ENCODE measurements at places on chromosomes 1 and 21.

DNA sequence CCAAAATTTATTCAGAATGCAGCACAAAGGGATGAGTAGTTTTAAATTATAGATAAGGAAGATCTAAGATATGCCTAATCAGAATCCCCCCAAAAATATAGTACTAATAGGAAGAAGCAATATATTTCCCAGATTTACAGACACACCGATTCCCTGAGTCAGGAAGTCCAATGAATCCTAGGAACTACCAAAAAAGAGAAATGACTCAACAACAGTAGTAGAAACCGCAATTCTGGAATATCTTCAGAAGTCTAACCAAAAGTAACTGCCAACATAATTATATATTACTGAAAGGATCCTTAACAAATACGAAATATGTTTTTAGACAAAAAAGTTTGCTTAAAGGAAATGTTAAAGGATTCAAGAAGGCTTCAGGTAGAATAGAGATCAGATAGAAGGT, 10.3 kb downstream of the AHCTF1 start:
- H3K27ac ChIP-seq = no peak overlapping the region
- no peak overlapping the region for H3K4me3 ChIP-seq
- H3K4me1 ChIP-seq = no peaks in the 10 kb centered on the region
- no peaks in the 10 kb centered on the region for H3K36me3 ChIP-seq
- no peak for DNase-seq

GRCh38 chr1:202063093-202063492, 52.7 kb downstream of the ELF3 start:
- no peak overlapping the region for H3K27ac ChIP-seq
- H3K27me3 ChIP-seq = no peaks in the 10 kb centered on the region
- no peak for DNase-seq
- H3K4me3 ChIP-seq = no peak overlapping the region

DNA sequence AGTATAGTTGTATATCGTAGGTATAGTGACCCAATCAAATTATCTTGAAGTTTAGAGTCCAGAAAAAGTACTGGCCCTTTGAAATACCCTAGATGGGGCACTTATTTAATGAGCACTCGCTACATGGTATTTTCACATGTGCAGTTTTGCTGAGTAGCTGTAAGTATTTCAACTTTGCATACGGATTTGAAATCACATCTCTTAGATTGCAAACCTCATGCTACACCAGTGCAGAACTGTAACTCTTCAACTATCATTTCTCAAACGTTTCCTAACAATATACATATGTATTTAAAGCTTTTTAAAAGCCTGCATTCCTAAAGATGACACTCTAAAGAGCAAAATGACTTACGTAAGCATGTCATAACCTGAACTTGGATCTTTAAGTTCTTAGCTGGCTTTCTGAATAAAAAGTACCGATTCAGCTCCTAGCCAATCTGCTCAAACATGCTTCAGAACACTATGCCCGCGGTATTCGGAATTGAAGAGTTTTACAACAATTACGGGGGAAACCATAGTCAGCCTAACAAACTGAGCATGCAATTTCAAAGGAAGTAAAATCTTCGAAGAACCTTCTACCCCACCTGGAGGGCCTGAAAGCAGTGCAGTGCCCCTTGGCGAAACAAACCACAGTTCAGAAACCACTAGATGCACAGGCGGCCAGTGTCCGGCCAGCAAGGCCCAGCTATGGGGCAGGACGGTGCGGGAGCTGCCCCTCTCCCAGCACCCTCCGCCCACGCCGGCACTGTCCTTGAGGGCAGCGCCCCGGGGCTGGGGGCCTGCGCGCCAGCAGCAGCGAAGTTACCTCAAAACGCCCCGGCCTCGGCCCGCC, 863 bp downstream of the FH start:
- no peaks in the 10 kb centered on the region for H3K4me1 ChIP-seq
- peak overlapping the region; percentile 36 for H3K4me3 ChIP-seq

DNA sequence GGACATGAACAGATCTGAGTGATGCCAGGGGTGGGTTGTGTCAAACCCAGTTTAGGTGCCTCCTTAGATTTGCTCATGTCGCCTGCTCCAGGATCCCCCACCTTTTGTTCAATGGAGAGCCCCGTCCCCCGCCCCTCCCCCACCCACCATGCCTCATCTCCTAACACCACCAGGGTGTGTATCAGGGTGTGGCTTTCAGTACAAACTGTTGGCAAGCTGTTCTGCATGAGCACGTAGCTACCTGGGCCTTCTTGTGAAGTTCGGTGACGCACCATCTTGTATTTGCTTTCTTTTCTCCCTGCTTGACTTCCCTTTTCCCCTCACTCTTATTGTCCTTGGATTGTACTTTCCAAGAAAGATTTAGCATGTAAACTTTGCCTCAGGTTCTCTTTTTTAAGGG, 94.8 kb downstream of the EBNA1BP2 start:
- H3K27me3 ChIP-seq = no peaks in the 10 kb centered on the region
- no peak overlapping the region for H3K4me3 ChIP-seq
- no peak overlapping the region for H3K27ac ChIP-seq
- no peaks in the 10 kb centered on the region for H3K4me1 ChIP-seq

GRCh38 chr21:25396135-25396711, 211.1 kb downstream of the MRPL39 start:
- H3K27me3 ChIP-seq = no peaks in the 10 kb centered on the region
- no peak overlapping the region for H3K27ac ChIP-seq
- H3K4me3 ChIP-seq = no peak overlapping the region

DNA sequence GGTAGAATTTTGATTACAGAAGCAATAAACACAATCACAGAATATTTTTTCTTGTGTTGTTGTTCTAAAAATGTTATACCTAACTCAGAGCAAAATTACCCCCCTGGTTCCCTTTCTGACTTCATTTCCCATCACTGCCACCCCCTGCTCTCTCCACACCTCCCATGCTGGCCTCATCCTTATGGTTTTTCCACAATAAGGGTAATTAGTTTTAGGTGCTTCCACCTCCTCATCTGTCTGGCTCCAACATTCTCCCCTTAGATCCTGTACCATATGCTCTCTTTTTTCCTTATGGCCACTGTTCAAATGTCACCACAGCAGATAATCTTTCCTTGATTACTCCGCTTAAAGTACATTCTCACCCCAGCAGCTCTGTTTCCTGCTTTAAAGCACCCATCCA, 2208.6 kb downstream of the MRPL39 start:
- H3K4me1 ChIP-seq = no peaks in the 10 kb centered on the region
- H3K27ac ChIP-seq = no peak overlapping the region

GRCh38 chr21:26425576-26425975, 147.5 kb downstream of the CYYR1 start:
- H3K4me1 ChIP-seq = no peaks in the 10 kb centered on the region
- DNase-seq = no peak
- H3K27ac ChIP-seq = no peak overlapping the region
- H3K27me3 ChIP-seq = no peaks in the 10 kb centered on the region
- H3K4me3 ChIP-seq = no peak overlapping the region

GRCh38 chr1:213761845-213762407, 225.8 kb upstream of the PROX1 start:
- H3K4me1 ChIP-seq = peaks cover 3% of the 10 kb centered on the region
- H3K36me3 ChIP-seq = no peaks in the 10 kb centered on the region
- DNase-seq = no peak
- no peak overlapping the region for H3K27ac ChIP-seq

- no peaks in the 10 kb centered on the region for H3K27me3 ChIP-seq
- H3K36me3 ChIP-seq = peaks cover 16% of the 10 kb centered on the region
- peaks cover 39% of the 10 kb centered on the region for H3K4me1 ChIP-seq
- no peak overlapping the region for H3K27ac ChIP-seq
- no peak for DNase-seq
- H3K4me3 ChIP-seq = no peak overlapping the region
Observed at GRCh38 chr1:6359216-6360116, 34.1 kb downstream of the ACOT7 start.

- no peaks in the 10 kb centered on the region for H3K36me3 ChIP-seq
- no peak overlapping the region for H3K27ac ChIP-seq
- H3K4me3 ChIP-seq = no peak overlapping the region
- H3K4me1 ChIP-seq = no peaks in the 10 kb centered on the region
- no peak for DNase-seq
Observed at GRCh38 chr1:2862814-2863647, 61.5 kb upstream of the TTC34 start.

DNA sequence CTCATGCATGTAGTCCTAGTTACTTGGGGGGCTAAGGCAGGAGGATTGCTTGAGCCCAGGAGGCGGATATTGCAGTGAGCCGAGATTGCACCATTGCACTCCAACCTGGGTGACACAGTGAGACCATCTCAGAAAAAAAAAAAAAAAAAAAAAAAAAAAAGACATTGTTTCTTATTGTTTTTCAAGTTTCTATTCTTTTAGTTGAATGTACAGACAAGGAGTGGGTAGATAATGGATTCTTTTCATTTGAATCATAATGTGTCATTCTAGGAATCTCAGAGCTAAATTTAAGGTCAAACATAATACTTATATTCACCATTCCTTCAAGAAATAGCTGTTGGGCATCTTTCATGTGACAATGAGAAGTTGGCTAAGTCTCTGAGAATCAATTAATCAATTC, 157.0 kb upstream of the C21orf91 start:
- H3K27me3 ChIP-seq = no peaks in the 10 kb centered on the region
- H3K4me1 ChIP-seq = no peaks in the 10 kb centered on the region
- DNase-seq = no peak
- no peaks in the 10 kb centered on the region for H3K36me3 ChIP-seq
- no peak overlapping the region for H3K4me3 ChIP-seq
- H3K27ac ChIP-seq = no peak overlapping the region

DNA sequence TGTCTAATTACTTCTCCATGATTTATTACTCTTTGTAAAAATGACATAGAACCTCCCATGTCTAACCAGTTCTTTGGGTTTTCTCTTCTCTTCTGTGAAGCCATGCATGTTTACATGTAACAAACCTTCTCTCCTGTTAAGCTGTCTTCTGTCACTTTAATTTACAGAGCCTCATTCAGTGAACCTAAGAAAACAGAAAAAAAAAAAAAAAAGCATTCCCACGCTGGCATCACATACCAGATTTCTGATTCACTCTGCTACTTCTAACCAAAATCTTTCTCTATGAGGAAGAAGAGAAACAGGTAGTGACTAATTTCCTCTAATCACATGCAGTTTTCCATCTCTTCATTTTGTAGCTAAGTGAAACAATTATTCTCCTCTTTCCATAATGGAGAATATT, 141.4 kb upstream of the CXADR start:
- H3K36me3 ChIP-seq = no peaks in the 10 kb centered on the region
- no peak for DNase-seq
- H3K27ac ChIP-seq = no peak overlapping the region

DNA sequence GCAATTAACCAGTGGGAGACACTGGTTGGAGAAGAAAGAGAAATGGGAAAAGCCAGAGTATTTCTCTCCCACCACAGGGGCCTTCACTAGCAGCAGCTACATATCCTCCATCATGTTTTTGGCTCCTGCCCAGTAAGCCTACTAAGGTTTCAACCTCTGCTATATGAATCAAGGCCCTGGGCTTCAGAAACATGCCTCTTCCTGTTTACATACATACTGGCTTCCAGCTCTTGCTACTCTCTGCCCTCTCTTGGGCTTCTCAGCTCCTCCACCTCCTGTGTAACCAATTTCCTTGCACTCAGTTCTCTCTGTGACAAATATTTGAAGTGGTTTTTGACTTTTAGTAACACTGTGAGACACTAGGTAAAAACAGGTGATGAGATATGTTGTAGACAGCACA, 80.8 kb downstream of the LRRC7 start:
- no peak for DNase-seq
- H3K27ac ChIP-seq = no peak overlapping the region
- H3K36me3 ChIP-seq = no peaks in the 10 kb centered on the region
- no peak overlapping the region for H3K4me3 ChIP-seq

DNA sequence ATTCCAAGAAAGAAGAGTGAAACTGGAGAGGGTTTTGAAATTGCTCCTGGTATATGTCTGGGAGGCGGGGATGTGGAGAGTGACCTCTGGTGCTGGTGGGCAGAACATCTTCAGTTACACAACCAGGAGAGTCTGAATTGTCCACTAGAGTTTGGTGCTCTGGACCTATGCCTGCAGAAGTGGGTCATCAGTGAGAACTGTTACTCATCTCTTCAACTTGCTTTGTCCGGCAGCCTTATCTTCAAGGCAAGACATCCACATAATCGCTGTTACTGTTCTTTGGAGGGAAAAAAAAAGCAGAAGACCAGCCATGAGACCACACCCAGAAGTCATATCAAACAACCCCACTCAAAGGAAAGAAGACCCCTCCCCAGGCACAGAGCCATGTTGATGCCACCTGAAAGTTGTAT, 14.9 kb downstream of the SH2D1B start:
- no peaks in the 10 kb centered on the region for H3K27me3 ChIP-seq
- no peaks in the 10 kb centered on the region for H3K36me3 ChIP-seq
- H3K4me1 ChIP-seq = no peaks in the 10 kb centered on the region
- H3K27ac ChIP-seq = no peak overlapping the region
- DNase-seq = no peak
- no peak overlapping the region for H3K4me3 ChIP-seq

DNA sequence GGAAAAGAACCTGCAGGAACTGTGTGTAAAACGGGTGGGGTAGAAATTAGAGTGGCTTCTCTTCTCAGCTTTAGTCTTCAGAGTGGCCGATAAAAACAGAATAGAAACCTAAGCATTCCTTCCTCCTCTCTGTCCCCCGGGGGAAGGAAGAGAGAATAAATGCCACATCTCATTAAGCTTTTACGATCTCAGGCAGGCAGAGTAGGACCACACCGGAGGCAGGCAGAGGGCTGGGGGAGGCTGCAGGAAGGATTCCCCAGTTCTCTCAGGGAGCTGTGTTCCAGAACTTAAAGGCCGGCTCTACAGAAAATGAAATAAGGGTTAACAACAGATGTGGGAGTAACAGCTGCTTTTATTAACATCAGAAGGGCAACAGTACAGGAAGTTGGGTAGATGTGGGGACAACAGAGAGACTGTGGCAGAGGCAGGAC, 24.5 kb upstream of the MEF2D start:
- no peaks in the 10 kb centered on the region for H3K27me3 ChIP-seq
- peak; percentile 88 for DNase-seq
- no peak overlapping the region for H3K27ac ChIP-seq
- H3K4me1 ChIP-seq = peaks cover 13% of the 10 kb centered on the region
- H3K4me3 ChIP-seq = no peak overlapping the region

- no peaks in the 10 kb centered on the region for H3K27me3 ChIP-seq
- H3K27ac ChIP-seq = no peak overlapping the region
- H3K4me1 ChIP-seq = no peaks in the 10 kb centered on the region
- no peaks in the 10 kb centered on the region for H3K36me3 ChIP-seq
- no peak overlapping the region for H3K4me3 ChIP-seq
Observed at GRCh38 chr1:29081201-29081600, 42.5 kb downstream of the TMEM200B start.

- no peaks in the 10 kb centered on the region for H3K27me3 ChIP-seq
- no peaks in the 10 kb centered on the region for H3K36me3 ChIP-seq
- DNase-seq = no peak
- H3K27ac ChIP-seq = no peak overlapping the region
- no peaks in the 10 kb centered on the region for H3K4me1 ChIP-seq
Observed at GRCh38 chr1:229905031-229905545, 161.9 kb upstream of the GALNT2 start.

DNA sequence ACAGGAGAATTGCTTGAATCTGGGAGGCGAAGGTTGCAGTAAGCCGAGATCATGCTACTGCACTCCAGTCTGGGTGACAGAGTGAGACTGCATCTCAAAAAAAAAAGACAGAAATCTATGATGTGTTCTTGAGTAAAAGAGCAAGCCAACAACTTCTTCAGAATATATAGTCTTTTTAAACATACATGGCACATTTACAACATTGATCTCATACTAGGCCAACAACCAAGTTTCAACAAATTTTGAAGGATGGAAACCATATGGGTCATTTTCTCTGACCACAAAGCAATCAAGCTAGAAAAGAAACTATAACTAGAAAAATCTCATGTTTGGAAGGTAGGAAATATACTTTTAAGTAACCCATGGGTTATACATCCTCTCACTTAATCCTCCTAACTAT, 38.3 kb downstream of the PAFAH2 start:
- H3K4me3 ChIP-seq = no peak overlapping the region
- H3K4me1 ChIP-seq = no peaks in the 10 kb centered on the region
- H3K36me3 ChIP-seq = peaks cover 30% of the 10 kb centered on the region
- no peak for DNase-seq
